ENCODE measurements at places on chromosomes 2 and 18.
A peak's percentile ranks its signal among the peaks of the same experiment; 100 is the strongest.

DNA sequence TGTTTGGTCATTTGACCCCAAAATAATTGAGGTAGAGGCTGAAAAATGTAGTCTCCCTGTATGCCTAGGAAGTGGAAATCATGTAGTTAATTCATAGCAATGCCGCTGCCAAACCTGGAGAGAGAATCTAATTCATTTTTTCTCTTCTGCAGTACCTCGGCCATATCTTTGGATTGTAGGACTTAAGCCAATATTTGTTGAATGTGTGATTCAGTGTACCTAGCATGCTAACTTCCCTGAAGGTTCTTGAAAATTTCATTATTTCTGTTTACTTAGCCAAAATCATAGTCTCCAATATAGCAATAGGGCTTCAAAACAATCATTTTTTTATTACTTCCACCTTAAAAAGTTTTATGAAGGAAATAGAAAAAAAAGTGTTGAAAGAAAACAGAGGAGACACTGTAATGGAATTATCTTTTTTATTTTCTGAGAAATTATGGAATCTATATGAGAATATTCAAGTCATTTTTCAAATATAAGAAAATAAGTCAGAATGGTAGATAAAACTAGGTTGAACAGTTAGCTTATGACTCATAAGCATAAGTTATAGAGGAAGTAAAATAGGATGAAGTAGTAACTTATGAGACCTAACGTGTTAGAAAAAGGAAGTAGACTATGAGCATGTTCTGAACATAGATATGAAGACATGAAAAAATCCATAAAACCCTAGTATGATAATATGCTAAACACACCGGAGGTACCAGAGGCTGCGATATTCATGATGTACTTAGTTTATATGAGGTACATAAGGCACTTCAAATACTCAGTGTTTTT lies 35.2 kb upstream of the CDH19 start:
- DNase-seq: no peak

DNA sequence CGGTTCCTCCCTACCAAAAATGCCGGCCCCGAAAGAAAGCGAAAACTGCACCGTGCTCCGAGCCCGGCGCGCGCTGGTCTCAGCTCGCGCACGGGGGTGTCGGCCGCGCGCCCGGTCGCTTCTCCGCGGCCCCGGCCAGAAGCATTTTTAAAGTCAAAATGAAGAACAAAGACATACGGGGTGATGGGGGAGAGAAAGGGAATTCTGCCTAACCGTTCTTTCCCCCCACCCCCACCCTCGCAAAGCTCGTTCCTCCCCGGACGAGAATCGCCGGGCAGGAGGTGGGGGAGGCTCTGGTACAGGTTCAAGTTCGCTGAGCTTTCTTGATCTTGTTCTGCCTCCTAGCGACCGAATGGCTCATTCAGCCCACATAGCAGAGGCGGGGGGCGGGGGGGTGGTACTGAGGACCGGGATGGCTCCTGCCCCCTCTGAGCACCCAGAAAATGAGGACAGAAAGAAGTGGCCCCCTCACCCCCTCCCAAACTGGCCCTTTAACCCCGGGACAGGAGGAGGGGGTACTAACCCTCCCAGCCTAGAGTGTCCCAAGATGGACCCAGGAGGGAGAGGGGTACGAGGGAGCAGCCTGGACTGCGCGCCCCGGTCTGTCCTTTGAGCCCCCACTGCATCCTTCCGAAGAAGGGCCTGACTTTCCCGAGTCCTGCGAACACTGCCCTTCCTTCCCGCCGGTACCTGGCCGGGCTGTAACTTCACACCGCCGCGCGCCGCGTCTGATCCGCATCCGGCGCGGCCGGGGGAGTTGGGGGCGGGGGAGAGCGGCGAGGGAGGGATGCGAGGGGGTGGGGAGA lies 3.1 kb downstream of the BCL11A start:
- DNase-seq: no peak

GRCh38 chr2:146451972-146452371 lies 1392.9 kb upstream of the ACVR2A start:
- DNase-seq: no peak

DNA sequence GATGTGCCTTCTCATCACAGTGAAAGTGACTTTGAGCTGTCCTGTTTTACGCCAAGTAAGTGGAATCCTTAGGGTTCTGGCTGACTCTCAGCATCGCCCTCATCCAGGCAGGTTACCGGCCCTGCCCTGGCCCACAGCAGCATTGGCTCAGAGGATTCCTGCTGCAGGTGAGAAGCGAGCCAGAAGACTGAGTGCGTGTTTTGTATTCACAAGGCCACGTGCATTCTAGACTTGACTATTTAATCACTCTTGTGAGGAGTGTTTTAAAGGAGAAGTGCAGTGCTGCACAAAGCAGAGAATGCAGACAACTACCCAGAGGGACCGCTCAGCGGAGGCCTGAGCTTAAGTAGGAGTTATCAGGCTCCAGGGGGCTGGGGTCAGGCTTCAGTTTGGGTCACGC lies 48.3 kb downstream of the LAMA3 start:
- no peak for DNase-seq

- no peak for DNase-seq
These were observed 55.0 kb upstream of the SPRED2 start for GRCh38 chr2:65487404-65487803.

- no peak for DNase-seq
These were observed 387.9 kb upstream of the MYT1L start for GRCh38 chr2:2719015-2719414.

DNA sequence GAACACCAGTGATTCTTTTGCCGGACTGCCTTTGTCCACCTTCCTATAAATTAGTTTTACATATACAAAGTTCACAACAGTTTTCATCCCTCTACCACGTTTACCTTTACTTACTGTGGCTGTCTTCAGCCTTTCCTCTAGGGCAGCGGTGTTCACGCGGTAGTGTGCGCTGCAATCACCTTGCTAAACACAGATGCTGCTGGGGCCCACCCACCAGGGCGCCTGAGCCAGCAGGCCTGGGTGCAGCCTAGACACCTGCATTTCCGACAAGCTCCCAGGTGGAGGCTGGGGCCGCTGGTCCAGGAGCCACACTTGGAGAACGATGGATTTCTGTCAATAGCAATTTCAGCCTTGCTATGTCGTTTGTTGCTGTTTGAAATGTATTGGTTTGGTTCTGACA lies 83.1 kb downstream of the NDUFA10 start:
- DNase-seq: no peak

DNA sequence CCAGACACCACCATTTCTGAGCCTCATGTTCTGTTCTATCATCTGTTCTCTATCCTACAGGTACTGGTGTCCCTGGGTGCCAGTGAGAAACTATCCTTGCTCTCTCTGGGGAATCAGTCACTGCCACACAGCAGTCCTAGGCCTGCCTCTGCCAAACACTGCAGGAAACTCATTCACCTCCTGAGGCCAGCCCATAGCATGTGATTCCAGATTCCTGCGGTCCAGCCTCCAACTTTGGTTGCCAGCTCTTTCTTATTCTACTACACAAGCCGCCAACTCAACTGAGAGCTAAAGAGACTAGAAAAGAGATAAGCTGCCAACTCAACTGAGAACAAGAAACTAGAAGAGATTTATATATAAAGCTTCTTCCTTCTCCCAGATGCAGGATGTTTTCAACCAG lies 8.8 kb upstream of the TTLL4 start:
- peak; percentile 7 for DNase-seq

DNA sequence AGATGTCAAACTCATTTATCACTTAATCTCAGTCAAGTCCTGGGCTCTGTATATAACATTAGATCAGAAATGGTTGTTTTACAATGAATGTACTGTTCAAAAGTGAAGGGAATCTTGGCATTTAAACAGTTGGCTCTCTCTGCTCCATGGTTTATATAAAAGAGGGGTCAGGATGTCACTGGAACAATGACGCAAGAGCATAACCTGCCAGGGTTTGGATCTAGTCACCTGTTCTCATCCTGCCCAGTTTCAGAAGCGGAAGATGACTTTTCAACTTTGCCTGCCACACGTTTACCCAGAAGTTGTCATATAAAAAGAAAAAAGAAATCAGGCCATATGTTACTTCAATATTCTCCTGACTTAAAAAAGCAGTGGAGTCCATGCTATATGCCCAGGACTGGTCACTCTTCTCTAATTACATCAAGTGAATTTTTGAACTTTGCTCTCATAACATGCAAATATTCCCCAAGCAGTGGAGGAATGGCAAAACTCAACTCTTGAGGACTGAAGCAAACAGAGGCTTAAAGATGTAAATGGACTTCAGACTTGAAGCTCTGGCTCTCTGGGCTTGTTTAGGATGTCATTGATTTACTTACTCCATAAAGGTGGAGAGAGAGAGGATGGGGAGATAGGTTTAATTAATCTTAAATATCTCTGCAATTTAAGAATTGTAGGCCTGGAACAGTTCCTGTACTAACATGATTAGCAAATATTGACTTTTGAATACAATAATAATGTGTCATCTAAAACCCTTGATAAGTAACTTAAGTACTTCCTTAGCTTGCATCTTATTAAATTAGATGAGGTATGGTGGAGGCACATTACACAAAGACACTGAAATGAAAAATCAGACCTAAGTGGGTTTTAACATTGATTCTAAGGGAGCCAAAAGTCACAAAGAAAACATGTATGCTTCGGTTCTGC lies 58.3 kb downstream of the ETAA1 start:
- DNase-seq: no peak

DNA sequence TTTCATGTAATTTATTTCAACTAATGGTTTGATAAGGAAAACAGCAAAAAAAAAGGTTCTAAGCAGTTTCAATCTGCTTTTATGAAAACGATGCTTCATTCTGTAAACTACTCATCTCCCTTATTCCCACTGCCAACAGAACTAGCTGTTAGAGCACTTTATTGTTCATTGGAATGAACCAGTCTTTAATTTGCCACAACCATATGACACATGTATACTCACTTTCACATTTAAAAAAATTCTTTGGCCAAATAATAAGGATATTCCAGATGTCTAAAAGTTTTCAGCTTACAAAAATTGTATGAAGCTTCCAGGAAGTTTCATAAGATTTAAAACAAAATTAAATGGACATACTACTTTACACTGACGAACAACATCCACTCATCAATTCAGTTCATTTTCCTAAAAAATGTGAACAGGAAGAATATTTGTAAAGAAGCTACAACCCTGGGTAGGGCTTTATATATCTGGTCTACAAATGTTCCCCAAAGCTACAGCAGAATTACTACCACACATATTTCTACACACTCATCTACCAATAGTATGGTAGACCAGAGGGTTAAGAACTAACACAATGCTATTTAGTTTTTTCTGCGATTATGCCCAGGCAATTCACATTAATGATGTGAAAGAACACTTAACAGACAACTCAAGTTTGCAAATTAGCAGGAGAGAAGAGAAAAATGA lies 37.7 kb downstream of the ZNF521 start:
- DNase-seq: no peak

DNA sequence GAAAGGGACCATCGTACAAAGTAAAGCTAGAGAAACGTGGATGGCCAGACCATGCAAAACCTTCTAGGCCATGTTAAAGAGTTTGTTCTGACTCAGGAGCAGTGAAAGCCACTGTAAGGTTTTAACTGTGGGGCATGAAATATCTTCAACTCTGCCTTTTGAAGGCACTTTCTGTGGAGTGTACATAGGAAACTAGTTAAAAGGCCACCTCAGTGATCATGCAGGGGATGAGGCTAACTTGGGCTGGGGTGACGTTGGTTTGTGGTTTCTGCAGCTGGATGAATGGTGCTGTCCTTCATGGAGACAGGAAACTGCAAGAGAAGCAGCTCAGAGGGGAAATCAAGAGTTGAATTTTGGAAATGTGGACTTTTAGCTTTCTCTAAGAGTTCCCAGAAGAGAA lies 190.7 kb downstream of the CDCA7 start:
- DNase-seq: no peak

DNA sequence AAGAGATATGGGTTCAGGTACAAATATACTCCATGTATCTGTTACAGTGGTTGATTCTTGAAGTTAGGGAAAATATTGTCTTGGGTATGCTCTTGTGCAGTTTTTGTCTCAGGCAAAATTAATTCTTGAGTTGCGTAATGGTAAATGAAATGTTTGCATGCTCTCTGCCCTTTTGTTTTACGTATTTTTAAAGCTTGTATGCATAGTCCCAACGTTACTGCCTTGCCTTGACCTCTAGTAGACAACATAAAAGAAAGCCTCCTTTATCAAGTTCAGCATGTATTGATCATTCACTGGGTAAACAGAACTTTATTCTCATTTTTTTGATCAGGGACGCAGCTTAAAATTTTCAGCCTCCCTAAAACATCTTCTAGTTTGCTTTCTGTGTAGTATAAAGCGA lies 283.1 kb downstream of the THSD7B start:
- no peak for DNase-seq

DNA sequence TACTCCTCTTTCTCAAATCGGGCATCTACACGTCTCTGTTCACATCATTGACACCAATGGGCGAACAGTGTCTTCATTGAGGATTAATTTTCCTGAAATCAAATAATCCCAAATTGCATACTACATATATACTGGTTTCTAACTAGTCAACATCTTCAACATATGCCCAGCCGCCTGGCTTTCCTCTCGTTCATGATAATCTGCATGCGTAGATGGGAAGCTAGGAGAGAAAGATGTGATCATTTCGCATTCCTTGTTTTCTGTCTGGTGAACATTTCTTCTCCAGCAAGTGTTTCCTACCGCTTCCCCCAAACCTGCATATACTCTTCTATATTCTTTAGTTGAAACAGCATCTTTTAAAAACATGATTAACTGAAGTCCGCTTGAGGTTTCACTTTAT lies 7.4 kb downstream of the TWIST2 start:
- DNase-seq: no peak

DNA sequence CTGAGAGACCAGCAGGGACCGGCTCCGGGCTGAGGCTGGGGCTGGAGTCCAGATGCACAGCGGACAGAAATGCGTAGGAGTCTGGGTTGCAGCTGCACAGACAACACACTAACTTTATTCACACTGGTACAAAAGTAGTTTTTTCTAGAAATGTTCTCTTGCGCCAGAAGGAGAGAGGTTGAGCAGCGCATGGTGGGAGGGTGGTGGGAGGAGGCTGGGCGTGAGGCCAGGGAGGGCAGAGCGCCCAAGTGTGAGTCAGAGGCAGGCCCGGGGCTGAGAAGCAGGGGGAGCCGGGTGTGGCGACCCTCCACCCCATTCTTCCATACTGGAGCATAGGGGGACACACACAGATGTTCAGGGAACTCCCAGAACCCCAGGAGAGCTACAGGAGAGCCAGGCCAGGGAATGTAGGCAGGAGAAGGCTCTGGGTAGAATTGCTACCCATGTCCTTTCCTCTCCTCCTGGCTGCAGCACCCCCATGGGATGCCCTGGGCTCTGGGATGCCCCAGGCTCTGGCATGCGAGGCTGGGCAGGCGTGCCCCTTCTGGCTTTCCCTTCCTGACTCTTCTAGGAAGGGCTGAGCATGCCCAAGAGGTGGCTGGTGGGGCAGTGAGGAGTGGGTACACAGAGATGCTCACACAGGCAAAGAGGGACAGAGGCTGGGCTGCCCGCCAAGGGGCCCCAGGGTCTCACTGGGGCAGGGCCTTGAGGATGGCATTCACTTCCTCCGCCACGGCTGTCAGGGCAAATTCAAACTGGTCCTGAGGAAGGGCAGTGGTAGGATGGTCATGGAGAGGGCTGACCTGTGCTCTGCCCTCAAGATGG lies 10.6 kb downstream of the DNAJB2 start:
- peak; percentile 77 for DNase-seq

Measured in anterior cingulate cortex (tissue), 58 donors.